ENCODE measurements at places on chromosomes 6 and 20.
A peak's percentile ranks its signal among the peaks of the same experiment; 100 is the strongest.

DNA sequence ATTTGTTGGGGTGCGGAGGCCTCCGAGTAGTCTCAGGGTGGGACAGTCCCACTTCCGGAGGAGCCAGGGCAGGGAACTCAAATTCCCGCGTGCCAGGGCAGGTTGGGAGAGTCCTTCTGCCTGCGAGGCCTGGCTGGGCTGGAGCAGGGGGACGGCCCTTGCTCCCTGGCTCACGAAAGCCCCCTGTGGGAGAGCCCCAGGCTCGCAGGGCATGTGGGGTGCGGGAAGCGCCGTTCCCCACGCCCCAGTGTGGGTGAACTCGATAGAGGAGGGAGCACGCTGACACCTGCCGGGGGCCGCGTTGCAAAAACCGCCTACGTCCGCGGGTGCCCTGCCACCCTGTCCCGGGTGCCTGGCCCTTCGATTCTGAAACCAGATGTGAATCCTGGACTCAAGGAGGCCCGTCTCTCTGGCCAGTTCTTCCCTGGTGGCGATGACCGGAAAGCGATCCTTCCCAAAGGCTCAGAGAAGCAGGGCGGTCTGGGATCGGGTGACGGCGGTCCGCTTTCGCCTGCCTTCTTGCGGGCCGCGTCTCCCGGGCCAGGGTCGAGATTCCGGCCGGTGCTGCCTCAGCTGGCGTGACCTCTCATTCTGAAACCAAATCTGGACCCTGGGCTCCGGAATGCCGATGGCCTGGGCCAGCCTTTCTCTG is 1846.5 kb upstream of the DEFB115 start:
- no peak for DNase-seq

GRCh38 chr6:169792306-169793015 is 41.0 kb downstream of the ERMARD start:
- no peak for DNase-seq

- no peak for DNase-seq
These were observed 28.9 kb upstream of the CDH4 start for GRCh38 chr20:61223121-61223520.

DNA sequence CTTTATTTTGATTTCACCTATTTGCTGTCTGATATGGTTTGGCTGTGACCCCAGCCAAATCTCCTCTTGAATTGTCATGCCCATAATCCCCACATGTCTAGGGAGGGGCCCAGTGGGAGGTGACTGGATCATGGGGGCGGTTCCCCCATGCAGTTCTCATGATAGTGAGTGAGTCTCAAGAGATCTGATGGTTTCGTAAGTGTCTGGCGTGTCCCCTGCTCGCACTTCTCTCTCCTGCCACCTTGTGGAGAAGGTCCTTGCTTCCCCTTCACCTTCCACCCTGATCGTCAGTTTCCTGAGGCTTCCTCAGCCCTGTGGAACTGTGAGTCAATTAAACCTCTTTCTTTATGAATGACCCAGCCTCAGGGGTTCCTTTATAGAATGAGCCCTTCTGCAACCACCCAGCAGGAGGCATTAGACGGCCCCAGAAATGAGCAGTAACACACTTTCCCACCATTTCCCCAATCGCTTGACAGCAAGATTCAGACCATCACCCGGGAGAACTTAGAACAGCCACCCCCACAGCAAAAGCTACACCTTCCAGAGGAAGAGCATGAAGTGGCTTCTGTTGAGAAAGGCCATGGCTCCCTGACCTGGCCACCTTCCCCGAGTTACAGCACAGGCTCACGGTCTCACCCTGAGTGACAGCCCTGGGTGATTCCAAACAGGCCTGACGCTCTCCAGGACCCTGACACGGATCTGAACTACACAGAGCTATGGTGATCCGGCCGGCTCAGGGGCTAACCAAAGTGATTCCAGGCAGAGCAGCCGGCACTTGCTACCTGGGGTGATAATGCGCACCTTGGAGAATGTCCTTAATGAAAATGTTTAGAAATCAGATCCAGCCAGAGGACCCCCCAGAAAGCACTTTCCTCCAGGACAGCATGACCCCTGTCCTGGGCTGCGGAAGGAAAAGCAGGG is 131.2 kb upstream of the CDH4 start:
- peak; percentile 30 for DNase-seq
